Regular cardiac myocyte (primary cell): ENCODE measurements at places on chromosomes 4 and X. TPM values are rescaled to one million over a fixed set of nuclear protein-coding genes. Genes with fewer than 3 reads are reported as not detected.

Gene NR0B1
- not detected in 2 replicates for total RNA-seq

Gene NSG1
- total RNA-seq, result 10.4 and 20.3 TPM in 2 replicates

Gene NUDT11
- 7.6 and 14.0 TPM in 2 replicates for total RNA-seq

Gene PKD2
- total RNA-seq, result 53.5 and 108 TPM in 2 replicates
